ENCODE measurements at places on chromosomes 1 and 21.

DNA sequence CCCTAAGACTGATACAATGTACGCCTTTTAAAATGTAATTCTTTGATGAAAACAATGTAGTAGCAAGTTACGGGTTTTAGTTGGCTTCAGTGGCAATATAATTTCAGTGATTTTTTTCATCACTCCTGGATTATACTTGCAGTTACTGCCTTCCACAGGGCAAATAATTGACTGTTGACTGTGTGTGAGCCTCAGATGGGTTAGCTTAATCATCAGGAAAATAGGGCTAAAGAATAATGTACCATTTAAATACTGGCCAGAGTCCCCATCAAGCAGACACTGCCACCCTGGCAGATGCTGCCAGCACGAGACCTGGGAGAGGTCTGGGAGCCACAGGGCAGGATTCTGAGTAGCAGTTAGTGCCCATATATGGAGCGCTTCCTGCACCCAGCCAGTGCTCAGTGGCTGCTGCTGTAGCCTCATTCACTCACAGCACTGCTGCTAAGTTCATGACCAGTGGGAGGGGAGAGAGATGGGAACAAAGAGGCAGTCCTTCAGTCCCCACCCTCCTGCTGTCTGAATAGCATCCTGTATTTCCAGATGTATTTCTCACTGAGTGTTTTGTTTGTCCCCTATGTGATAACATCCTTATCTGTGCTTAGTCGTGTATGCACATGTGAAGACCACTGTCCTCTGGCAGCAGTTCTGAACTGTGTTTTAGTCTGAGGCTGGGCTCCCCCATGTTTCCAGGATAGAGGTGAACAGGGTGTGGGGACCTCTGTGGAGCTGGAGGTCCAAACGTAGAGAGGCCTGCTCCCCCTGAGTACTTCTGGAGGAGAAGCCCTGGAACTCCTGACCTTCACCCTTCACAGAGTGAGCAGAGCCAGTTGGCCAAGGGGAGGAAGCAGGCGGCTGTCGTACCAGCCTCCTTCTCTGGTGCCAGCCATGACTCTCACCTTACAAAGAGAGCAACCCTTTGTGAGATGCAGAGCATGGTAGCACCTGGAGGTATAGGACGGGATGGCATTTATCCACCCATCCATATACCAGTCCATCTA lies 80.4 kb downstream of the ADARB1 start:
- H3K4me1 ChIP-seq, result no peaks in the 10 kb centered on the region
- DNase-seq, result no peak
- no peak overlapping the region for H3K4me3 ChIP-seq
- H3K36me3 ChIP-seq, result no peaks in the 10 kb centered on the region

- H3K27me3 ChIP-seq, result no peaks in the 10 kb centered on the region
- no peak overlapping the region for H3K4me3 ChIP-seq
- H3K36me3 ChIP-seq, result no peaks in the 10 kb centered on the region
- no peak overlapping the region for H3K27ac ChIP-seq
- peaks cover 6% of the 10 kb centered on the region for H3K4me1 ChIP-seq
- DNase-seq, result no peak
Observed at GRCh38 chr1:26861889-26862378, 1.0 kb upstream of the SFN start.

DNA sequence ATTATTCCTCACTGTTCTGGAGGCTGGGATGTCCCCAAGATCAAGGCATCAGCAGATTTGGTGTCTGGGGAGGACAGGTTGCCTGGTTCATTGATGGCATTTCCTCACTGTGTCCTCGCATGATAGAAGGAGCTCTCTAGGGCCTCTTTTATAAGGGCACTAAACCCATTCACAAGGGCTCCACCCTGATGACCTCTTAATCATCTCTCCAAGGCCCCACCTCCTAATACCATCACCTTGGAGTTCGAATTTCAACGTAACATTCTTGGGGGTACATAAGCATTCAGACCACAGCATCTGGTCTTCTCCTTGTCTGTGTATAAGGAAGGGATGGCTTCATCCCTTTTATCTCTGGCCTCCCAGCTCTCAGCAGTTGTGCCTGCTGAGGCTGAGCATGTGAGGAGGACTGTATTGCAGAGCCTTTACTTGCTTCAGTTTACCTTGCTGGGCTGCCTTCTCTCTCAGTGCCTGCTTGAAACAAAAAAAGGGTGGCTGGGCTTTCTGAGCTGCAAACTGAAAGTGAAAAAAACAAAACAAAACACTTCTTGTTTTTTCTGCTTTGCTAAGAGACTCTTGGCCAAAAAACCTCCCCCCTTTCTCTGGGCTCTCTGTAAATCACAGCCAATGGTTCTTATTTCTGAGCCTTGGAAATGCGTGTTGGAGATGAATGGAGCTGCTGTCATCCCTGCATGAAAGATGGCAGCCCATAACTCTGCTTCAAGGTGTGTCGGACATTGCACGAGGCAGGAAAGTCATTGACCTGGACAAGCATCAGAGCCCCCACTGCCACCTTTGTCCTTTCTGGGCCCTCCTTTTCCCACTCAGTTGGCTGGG lies 75.8 kb downstream of the RHOU start:
- peaks cover 8% of the 10 kb centered on the region for H3K4me1 ChIP-seq
- H3K36me3 ChIP-seq, result no peaks in the 10 kb centered on the region

DNA sequence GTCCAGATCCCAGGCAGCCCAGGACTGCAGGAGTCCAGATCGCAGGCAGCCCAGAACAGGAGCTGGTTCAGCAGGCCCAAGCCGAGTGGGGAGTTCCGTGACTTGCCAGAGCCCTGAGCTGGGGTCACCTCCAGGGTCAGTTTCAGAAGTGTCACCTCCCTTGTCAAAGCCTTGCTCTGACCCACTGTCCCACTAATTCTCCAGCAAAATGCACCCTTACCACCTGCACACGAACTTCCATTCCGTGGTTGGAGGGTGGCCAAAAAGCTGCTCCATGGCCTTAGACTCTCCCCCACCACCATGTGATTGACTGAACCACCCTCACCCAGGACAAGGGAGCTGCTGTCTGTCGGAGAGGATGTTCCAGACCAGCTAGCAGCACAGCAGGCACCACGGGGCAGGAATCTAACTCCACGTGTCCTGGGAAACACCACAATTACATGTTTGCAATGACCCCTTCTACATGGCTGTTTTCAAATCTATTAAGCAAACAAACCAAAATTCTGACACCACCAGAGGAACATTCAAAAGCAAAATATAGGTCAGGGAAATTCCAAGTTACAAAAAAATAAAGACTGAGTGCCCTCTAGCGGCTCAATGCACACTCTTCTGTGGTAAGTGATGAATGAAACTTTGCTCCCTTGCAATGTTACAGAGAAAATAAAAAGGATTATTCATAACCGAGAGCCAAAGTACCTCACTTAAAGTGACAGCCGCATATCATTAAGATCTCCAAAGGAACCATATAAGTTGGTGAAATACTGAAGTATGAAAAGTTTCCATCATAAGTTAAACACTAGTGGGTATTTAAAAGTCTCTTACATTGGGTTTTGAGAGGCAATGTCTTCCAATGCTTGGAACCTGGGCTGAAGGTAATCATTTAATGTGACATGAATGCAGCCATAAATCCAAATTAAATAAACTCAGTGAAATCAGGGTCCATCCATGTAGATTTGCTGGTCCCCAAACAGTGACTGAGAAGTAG lies 76.3 kb downstream of the NPHP4 start:
- H3K36me3 ChIP-seq, result no peaks in the 10 kb centered on the region
- peak overlapping the region; percentile 53 for H3K27ac ChIP-seq
- no peaks in the 10 kb centered on the region for H3K27me3 ChIP-seq
- H3K4me3 ChIP-seq, result no peak overlapping the region
- peak; percentile 60 for DNase-seq

GRCh38 chr1:243680860-243681259 lies 169.2 kb downstream of the AKT3 start:
- H3K4me3 ChIP-seq, result no peak overlapping the region
- H3K4me1 ChIP-seq, result no peaks in the 10 kb centered on the region
- H3K27ac ChIP-seq, result no peak overlapping the region

DNA sequence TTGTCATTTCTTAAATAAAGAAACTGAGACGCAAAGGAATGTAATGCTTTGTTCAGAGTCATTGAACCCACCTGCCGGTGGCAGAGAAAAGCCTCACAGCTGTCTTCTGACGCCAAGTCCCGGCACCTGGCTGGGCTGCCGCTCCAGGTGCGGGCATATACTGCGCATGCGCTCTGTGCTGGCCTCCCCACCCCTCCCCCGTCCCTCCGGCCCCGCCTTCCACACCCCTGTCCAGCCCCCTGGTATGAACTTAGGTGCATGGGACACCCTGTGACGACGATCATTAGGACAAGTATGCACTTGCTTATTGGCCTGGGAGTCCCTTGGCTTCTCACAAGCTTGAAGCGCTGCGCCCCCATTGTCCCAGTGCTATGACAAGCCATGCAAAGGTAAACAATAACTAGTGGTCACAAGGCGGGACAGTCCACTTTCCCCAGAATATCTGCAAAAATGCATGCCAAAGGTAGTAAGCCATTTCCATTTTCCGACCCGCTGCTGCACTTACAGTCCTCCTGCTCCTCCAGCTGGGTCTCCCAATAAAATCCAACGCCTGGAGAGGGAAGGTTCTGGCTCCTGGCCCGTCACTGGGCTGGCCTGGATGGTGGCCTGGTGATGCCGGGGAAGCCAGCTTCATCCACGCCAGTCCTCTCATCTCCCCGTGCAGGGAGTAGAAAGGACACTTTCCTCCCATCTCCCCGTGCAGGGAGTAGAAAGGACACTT lies 100.4 kb downstream of the PSMG1 start:
- no peak overlapping the region for H3K4me3 ChIP-seq
- H3K27me3 ChIP-seq, result no peaks in the 10 kb centered on the region
- H3K4me1 ChIP-seq, result peaks cover 4% of the 10 kb centered on the region
- no peaks in the 10 kb centered on the region for H3K36me3 ChIP-seq
- no peak overlapping the region for H3K27ac ChIP-seq

DNA sequence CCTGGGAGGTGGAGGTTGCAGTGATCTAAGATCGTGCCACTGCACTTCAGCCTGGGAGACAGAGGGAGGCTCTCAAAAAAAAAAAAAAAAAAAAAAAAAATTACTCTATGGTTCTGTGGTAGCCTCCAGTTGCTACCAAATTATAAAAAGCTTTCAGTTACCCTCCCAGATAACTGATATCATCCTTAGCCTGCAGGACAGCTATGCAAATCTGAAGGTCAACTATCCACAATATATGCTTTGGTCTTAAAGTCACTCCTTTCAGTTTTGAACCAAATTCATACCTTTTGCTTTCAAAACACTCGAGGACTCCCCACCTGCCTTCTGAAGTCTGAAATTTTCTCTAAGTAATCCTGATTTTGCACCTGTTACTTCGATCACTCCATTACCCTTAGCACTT lies 3.1 kb downstream of the MIXL1 start:
- no peaks in the 10 kb centered on the region for H3K27me3 ChIP-seq
- no peaks in the 10 kb centered on the region for H3K36me3 ChIP-seq
